ENCODE measurements at places on chromosomes 3 and 15.

- H3K4me3 ChIP-seq, result no peak overlapping the region
- H3K4me1 ChIP-seq, result peaks cover 3% of the 10 kb centered on the region
These were observed 21.0 kb upstream of the PSTPIP1 start for GRCh38 chr15:76973906-76974305.

- H3K27me3 ChIP-seq, result no peaks in the 10 kb centered on the region
- no peak overlapping the region for H3K27ac ChIP-seq
- H3K4me3 ChIP-seq, result no peak overlapping the region
These were observed 135.6 kb downstream of the SOX2 start for GRCh38 chr3:181847276-181847675.

GRCh38 chr15:51841406-51842040 lies 12.1 kb downstream of the TMOD3 start:
- H3K4me1 ChIP-seq, result peaks cover 22% of the 10 kb centered on the region
- no peak overlapping the region for H3K27ac ChIP-seq
- H3K27me3 ChIP-seq, result no peaks in the 10 kb centered on the region
- DNase-seq, result no peak
- H3K36me3 ChIP-seq, result no peaks in the 10 kb centered on the region

- no peak overlapping the region for H3K27ac ChIP-seq
- no peak overlapping the region for H3K4me3 ChIP-seq
- DNase-seq, result peak; percentile 5
- H3K27me3 ChIP-seq, result no peaks in the 10 kb centered on the region
These were observed 287.6 kb upstream of the DPH6 start for GRCh38 chr15:35833581-35833980.

DNA sequence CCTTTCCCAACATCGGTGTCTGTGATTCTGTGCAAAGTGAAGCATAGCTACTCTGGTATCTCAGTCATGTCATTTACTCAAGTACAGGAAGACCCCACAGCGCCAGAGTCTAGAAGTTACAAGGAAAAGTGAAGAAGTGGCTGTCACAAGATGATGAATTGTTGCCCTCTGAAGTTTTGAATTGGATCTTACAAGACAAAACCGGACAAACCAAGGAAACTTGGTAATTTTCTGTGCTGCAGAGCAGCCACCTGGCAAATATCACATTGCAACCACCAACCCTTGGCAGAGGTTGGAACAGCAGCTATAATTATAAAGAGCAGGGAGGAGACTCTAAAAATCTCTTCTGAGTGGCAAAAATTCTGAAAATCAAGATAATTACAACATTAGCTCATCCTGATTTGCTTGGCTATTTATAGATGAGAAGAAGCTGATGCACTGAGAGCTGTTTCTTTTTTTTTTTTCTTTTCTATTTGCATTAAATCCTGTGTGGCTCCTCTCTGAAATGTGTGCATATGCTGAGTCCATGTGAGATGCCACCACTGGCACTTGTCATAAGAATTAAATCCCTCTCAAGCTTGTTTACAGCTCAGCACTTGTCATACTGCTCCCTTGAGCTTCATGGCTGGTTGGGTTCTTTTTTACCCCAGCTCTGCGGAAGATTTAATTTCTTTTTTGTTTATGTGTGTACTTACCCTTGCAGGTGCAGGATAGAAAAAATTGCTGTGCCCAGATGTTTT lies 68.0 kb upstream of the MNS1 start:
- H3K4me1 ChIP-seq, result no peaks in the 10 kb centered on the region
- peaks cover 2% of the 10 kb centered on the region for H3K27me3 ChIP-seq
- H3K36me3 ChIP-seq, result no peaks in the 10 kb centered on the region
- H3K4me3 ChIP-seq, result no peak overlapping the region
- DNase-seq, result peak; percentile 23

DNA sequence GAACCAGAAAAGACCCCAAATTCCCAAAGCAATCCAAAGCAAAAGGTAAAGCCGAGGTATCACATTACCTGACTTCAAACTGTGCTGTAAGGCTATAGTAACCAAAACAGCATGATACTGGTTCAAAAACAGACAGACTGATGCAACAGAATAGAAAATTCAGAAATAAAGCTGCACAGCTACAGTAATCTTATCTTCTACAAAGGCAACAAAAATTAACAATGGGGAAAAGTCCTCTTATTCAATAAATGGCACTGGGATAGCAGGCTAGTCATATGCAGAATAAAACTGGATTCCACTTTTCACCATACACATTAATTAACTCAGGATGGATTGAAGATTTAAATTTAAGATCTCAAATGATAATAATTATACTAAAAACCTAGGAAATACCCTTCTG lies 392.6 kb upstream of the CBLB start:
- no peaks in the 10 kb centered on the region for H3K4me1 ChIP-seq
- no peak overlapping the region for H3K4me3 ChIP-seq
- peak; percentile 28 for DNase-seq
- no peak overlapping the region for H3K27ac ChIP-seq
- H3K36me3 ChIP-seq, result no peaks in the 10 kb centered on the region
- no peaks in the 10 kb centered on the region for H3K27me3 ChIP-seq

DNA sequence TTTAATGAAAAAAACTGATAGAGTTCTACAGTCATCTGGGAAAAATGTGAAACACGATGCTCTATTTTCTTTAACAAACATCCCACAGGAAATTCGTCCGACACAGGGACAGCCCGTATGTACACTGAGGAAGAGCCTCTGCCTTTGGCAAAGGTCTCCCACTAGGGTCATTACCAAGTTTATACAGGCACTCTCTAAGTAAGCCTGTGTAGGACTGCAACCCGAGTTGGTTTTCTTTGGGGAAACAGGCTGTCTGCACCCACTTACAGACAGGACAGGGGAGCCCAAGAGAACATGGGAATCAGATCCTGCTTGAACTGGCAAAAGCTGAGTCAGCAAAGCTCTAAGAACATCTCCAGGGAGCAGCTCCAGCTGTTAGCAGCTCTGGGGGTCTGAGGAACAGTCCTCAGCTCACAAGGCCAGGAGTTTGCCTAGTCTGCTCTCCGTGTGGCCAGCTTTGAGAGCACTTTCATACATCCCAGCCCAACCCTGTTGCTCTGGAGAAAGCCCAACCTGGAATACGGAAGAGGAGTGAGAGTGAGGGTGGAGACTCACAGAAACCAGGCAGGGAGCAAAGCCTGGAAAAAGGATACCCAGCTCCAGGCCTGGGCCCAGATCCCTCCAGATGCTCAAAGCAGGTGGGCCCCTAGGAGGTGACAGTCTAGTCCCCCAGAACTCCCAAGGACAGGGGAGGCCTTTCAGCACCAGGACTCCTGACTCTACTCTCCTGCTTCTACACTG lies 1.9 kb downstream of the TBC1D2B start:
- peak overlapping the region; percentile 98 for H3K27ac ChIP-seq
- no peaks in the 10 kb centered on the region for H3K27me3 ChIP-seq

- H3K4me3 ChIP-seq, result no peak overlapping the region
- no peaks in the 10 kb centered on the region for H3K36me3 ChIP-seq
- peak; percentile 15 for DNase-seq
- H3K27ac ChIP-seq, result no peak overlapping the region
- no peaks in the 10 kb centered on the region for H3K27me3 ChIP-seq
These were observed 217.9 kb upstream of the DCBLD2 start for GRCh38 chr3:99119385-99119784.

DNA sequence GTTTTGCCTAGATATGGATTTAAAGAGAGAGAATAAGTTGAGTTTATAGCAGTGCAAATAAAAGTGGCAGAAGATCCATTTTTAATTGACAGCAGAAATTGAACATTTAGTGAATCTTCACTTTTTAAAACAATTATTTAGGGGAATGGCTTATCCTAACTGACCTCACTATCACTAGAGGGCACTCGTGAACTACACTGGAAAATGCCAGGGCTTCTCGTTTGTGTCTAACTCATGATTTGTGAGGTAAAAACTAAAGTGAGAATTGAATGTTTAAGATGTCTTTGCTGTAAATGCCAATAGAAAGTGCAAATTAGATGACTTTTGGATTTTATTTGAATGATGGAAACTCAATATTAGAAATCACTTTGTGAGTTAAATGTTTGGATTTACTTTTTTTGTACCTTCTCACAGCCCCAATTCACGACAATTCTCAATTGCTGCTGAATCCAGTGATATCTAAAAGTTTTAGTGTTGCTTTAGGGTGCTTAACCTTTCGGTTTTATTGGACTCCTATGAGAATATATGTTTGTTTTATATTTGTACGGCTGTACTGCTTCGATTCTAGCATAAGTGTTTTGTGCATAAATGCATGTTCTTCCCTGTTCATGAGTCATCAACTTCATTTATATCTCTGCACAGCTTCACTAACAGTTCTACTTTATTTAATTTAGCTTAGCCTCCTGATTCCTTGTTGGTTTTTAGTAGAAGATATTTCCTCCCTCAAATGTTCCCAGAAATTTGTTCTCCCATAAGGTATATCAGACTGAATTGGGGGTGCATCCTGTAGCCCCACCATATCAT lies 462.1 kb downstream of the MFSD1 start:
- no peaks in the 10 kb centered on the region for H3K27me3 ChIP-seq
- no peak overlapping the region for H3K4me3 ChIP-seq
- no peak overlapping the region for H3K27ac ChIP-seq
- no peaks in the 10 kb centered on the region for H3K36me3 ChIP-seq

DNA sequence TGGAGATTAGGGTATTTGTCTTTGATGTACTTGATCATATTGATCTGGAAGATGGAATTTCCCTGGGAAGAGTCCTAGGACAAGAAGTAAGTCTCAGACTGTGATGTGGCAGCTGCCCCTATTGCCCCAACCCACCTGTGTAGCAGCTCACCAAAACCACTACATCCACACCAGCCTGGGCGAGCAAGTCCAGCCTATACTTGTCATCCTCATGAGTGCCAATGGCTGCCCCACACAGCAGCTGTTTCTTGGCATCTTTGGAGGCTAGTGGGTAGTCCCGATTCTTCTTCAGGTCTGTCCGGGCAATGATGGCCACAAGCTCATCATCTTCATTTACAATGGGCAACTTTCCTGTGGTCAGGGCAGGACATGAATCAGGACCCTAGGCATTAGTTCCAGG lies 2.7 kb downstream of the IMPDH2 start:
- peaks cover 9% of the 10 kb centered on the region for H3K4me1 ChIP-seq
- peaks cover 35% of the 10 kb centered on the region for H3K36me3 ChIP-seq
- no peak overlapping the region for H3K4me3 ChIP-seq
- H3K27ac ChIP-seq, result peak overlapping the region; percentile 23
- no peak for DNase-seq
- H3K27me3 ChIP-seq, result no peaks in the 10 kb centered on the region

GRCh38 chr3:185760088-185760487 lies 64.8 kb downstream of the IGF2BP2 start:
- peak overlapping the region; percentile 48 for H3K4me3 ChIP-seq
- no peak overlapping the region for H3K27ac ChIP-seq
- DNase-seq, result no peak

- H3K27ac ChIP-seq, result no peak overlapping the region
- no peaks in the 10 kb centered on the region for H3K4me1 ChIP-seq
- no peaks in the 10 kb centered on the region for H3K36me3 ChIP-seq
- H3K4me3 ChIP-seq, result no peak overlapping the region
- DNase-seq, result no peak
These were observed 11.8 kb downstream of the GP5 start for GRCh38 chr3:194387276-194387675.

GRCh38 chr3:188037195-188037718 lies 116.7 kb upstream of the LPP start:
- peaks cover 4% of the 10 kb centered on the region for H3K4me1 ChIP-seq
- H3K36me3 ChIP-seq, result no peaks in the 10 kb centered on the region
- DNase-seq, result peak; percentile 51
- no peaks in the 10 kb centered on the region for H3K27me3 ChIP-seq

Measured in fibroblast of lung (primary cell).